H9 (cell line): ENCODE measurements at places on chromosomes 11 and 22.

- peak; percentile 76 for DNase-seq
These were observed 111.8 kb downstream of the OSBP2 start for GRCh38 chr22:30806391-30806861.

GRCh38 chr11:73236205-73236765, 18.2 kb downstream of the P2RY2 start:
- peak; percentile 17 for DNase-seq

DNA sequence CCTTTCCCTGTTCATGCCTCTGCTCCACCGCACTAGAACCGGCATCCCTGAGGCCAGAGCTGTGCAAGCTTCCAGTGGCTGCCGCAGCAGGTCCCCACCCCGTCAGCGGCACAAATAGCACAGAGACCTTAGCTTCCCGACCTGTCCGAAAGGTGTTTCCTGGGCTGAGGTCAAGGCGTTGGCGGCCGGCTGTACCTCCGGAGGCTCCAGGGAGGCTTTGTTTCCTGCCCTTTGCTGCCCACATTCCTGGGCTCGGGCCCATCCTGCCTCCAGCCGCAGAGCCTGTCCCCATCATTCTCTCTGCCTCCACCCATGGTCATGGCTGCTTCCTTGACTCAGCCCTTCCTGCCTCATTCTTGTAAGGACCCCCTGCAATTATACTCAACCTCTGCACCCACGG, 31.2 kb downstream of the ARHGAP8 start:
- DNase-seq: no peak

DNA sequence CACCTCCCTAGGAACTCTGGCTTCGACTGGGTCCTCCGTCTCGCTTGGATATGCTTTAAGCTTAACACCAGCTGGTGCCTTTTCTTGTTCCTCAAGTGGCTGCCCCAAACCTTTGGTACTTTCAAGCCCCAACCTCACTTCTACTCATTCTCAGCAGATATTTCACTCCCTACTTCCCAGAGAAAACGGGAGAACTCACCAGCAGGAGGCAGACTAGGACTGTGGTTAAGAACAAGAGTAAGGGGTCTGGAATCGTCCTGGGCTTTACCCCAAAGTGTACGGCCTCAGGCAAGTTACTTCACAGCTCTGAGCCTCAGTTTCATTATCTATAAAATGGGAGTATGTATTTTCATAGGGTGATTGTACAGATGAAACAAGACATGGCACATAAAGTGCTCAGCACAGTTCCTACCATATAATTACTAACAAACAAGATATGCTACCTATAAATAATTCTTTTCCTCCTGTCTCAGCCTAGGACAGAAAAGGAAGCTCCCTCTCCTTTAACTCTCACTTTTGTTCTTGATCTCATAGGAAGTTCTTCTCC, 37.8 kb downstream of the PAMR1 start:
- DNase-seq: peak; percentile 70
